ENCODE measurements at places on chromosomes 16 and 17.
A peak's percentile ranks its signal among the peaks of the same experiment; 100 is the strongest.

GRCh38 chr16:35749253-35750141, 2290.1 kb downstream of the TP53TG3F start:
- DNase-seq: no peak

DNA sequence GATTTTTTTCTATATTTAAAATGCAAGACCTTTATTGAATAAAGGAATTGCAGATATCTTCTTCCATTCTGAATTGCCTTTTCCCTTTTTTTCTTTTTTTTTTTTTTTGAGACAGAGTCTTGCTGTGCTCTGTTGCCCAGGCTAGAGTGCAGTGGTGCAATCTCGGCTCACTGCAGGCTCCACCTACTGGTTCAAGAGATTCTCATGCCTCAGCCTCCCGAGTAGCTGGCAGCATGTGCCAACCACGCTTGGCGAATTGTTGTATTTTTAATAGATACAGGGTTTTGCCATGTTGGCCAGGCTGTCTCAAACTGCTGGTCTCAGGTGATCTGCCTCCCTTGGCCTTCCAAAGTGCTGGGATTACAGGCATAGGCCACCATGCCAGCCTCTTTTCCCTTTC, 151.5 kb downstream of the CEP112 start:
- DNase-seq: peak; percentile 3

GRCh38 chr16:78817200-78817739, 717.8 kb downstream of the WWOX start:
- DNase-seq: no peak

DNA sequence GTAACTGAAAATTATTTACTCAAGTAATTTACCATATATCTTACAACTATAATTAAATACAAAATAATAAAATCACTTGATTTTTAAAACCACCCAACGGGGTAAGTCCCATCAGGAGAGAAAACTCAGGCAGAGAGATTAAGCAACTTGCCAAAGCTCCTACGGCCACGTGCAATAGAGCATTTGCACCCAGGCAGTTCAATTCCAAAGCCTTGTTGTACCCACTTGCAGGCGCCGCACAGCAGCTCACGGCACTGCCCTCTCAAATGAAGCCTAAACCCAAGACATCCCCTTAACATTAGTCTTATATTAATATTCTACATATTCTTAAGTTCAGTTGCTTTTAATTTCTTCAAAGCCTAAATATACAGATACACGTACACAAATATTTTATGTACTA, 75.7 kb downstream of the SPAG9 start:
- DNase-seq: peak; percentile 34

DNA sequence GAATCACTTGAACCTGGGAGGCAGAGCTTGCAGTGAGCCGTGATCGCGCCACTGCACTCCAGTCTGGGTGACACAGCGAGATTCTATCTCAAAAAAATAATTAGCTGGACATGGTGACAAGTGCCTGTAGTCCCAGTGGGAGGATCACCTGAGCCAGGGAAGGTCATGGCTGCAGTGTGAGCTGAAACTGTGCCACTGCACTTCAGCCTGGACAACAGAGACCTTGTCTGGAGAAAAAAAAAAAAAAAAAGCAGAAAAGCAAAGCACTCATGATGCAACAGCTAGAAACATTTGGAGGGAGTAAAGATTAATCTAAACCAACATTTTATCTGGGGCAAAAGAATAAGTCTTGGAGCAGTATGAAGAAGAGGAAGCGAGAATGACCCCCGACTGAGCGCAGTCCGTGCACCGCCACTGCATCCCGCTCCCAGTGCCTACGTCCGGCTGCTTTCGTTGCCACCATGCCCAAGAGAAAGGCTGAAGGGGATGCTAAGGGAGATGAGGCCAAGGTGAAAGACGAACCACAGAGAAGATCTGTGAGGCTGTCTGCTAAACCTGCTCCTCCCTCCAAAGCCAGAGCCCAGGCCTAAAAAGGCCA, 8.2 kb downstream of the PRPSAP1 start:
- no peak for DNase-seq

GRCh38 chr16:66705790-66706505, 9.4 kb upstream of the CMTM4 start:
- no peak for DNase-seq

DNA sequence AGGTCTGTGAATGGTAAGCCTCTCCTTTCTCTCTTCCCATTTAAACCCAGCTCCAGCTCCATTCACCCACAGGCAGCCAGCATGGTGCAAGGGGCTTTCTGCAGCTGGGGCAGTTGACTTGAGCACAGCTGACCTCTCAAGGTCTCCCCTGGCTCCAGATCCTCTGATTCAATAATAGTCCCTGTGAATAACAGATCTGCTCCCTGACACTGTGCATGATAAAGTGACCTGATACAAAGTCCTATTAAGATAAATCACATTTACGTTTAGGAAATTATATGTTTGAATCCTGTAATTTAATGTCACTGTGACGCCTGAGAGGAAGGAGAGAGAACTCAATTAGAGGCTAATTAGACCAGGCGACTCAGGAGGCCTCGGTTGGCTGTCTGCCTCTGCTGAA, 540.4 kb upstream of the CDH11 start:
- no peak for DNase-seq

DNA sequence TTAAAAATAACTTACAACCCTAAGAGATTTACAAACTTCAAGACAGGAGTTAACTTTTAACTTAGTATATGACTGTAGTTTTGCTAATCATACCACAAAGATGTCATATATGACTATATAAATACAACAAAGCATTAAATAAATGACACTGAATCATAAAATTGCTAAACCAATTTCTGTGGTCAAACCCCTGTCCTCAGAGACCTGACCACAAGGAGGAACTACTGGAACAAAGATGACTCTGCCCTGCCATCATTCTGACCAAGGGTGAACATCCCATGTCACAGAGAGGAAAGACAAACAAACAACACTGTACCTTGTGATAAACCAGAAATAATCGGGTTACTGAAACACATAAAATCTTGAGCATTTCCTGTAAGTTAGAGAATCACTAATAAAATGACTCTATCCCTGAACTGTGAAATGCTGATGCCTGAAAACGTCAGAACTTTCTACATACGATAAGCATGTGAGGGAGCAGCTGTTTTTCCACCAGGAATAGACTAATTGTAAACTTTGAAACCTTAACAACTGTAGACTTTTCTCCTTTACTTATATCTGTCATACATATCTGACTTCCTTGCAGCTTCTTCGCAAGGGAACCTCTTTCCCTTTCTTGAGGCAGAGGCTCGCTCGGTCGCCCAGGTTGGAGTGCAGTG, 47.9 kb downstream of the WDR59 start:
- DNase-seq: no peak

DNA sequence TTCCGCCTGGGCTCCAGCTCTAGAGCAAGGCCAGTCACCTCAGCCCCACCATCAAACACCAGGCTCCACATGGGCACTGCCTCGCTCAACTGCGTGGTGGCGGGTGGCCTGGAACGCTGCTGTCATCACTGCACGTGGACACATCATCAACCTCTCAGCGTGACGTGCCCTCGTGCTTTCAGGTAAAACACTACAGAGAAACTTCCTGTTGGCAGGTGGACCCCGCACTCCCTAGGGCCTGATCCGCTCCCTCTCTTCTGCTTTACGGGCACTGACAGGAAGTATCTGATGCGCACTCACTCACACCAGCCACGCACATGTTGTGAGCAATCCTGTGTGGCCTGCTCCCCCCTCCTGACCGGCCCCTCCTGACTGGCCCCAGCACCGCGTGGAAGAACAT, 87.4 kb downstream of the ANKRD11 start:
- DNase-seq: no peak

DNA sequence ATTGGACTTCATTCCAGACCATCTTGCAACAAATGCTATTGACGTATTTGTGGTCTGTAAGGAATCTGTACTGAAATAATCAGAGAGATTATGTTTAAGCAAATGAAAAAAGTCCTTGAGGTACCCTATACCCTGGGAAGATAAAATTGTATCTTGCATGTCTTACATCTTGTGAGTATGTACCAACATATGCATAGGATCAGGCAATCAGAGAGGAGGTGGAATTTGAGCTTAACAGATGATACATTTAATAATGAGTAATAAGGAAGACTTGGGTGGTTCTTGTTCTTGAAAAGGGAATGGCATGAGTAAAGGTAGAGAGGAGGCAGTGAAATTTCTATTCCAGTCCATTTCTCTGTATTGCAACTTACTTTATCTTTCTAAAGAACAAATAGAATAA, 10.6 kb downstream of the MOSMO start:
- no peak for DNase-seq

GRCh38 chr16:21167929-21168602, 9.6 kb downstream of the LDAF1 start:
- no peak for DNase-seq

GRCh38 chr17:31499771-31500554, 108.5 kb downstream of the RAB11FIP4 start:
- peak; percentile 51 for DNase-seq

GRCh38 chr17:58556833-58557250, 42.4 kb upstream of the MTMR4 start:
- peak; percentile 59 for DNase-seq

- DNase-seq: no peak
These were observed 132.5 kb downstream of the AATF start for GRCh38 chr17:37081287-37081686.

- no peak for DNase-seq
These were observed 205.4 kb downstream of the ENGASE start for GRCh38 chr17:79280010-79280409.

- no peak for DNase-seq
These were observed at the start of gene SLFN14 for GRCh38 chr17:35560703-35561102. TSS of gene SLFN14 (minus strand) at chr17:35560819. CDS start at chr17:35558062, 2,757 bp downstream.

DNA sequence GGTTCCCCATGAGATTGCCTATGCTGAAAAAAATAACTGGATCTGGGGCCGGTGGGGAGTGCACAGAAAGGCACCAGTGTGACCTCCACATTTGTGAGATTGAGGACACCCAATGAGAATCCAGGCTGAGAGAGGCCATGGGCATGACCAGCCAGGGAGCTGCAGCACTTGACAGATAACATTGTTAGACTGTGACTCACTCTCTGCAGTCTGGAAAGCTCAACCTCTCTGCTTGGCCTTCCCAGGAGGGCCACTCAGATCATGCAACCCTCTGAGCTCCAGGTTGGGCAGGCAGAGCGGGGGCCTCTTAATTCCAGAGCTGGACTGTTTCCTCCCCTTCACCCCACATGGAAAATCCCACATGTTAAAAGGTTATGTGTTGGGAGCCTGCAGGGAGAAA, 30.1 kb downstream of the FZD2 start:
- no peak for DNase-seq

DNA sequence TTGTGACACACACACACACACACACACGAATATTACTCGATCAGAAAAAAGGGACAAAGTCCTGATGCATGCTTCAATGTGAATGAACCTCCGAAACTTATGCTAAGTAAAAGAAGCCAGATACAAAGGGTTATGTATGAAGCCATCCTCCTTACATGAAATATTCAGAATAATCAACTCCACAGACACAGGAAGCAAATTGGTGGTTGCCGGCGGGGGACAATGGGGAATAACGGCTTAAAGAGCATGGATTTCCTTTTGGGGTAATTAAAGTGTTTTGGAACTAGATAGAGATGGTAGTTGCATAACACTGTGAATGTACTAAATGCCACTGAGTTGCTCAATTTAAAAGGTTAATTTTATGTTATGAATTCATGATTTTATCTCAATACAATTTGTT, 8.1 kb upstream of the CACNG5 start:
- no peak for DNase-seq

DNA sequence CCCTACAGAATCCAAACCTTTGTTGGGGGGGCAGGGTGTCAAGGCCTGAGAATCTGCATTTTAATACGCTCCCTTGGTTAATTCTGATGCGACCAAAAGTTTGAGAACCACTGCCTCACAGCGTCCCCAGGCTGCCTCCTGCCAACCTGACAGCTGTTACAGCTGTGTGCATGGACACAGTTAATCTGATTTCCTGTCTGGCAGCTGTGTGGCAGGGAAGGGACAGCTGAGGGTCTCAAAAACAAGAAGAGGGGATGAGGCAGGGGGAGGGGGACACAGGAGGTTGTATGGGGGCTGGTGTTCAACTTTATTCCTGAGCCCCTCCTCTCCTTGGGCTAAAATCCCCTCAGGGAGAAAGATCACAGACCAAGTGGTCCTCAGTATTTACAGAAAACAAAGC, 17.5 kb downstream of the HDAC5 start:
- no peak for DNase-seq

DNA sequence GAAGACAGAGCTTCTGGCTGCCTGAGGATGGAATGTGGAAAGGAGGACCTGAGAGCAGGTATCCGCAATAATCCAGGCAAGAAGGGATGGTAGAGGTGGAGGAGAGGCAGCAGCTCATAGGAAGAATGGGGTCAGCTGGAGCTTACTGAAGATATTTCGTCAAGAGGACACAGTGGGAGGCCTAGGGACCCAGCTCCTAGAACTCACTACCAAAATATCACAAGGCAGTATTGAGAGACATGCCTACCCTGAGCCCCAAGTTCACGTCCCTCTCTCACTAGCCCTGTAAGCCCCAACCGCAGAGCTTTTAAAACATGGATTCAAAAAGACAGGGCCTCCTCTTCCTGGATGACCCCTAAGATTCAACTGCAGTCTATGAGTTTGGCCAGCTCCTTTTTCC, 14.2 kb upstream of the CCL8 start:
- no peak for DNase-seq

GRCh38 chr17:49798738-49799137, 10.3 kb downstream of the KAT7 start:
- no peak for DNase-seq

- no peak for DNase-seq
These were observed 7.3 kb downstream of the ENDOV start for GRCh38 chr17:80422276-80422675.

DNA sequence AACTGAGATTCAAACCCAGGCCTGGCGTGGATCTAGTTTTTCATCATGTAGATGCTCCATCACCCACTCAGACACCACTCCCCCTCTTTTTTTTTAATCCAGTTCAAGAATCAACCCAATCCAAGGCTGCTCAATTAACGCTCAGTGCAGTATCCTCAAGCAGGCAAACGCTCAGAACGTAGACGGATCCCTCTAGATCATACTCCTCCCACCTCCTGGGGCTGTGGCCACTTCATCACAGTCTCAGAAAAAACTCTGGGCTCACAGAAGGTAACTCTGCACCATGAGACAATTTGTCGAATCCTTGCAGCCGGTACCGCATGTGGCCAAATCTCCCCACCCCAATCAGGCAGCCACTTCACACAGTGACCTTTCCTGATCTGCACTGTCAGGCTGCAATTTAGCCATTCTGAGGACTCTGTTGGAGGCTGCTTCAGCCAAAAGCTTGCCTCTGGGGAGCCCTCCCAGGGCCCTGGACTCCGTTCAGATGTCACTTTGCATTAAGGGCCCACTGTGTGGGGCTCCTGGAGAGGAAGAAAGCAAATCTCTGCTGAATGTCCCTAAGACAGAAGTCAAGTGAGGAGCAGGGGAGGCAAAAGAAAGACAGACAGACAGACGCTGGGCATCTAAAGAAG, 183.5 kb downstream of the XYLT1 start:
- peak; percentile 67 for DNase-seq

- DNase-seq: no peak
These were observed 28.5 kb upstream of the C17orf107 start for GRCh38 chr17:4870855-4871254.

DNA sequence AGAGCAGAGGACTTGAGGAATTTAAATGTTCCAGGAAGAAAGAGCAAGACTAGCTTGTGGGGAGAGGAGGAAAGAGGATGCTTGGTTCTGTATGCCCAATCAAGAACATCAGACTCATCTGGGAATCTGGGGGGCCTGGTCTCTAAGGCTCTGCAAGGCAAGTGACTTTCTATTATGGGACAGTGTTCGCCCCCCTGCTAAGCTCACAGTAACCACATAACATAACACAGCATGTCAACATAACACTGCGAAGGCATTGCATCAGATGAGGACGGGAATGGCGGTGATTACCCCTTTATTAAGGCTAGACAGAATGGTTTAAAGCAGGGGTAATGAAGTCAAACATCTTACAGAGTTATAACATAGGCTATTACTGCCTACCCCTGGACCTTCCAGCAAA, 176.6 kb upstream of the IRX6 start:
- no peak for DNase-seq
